Natural killer cell (primary cell): ENCODE measurements at places on chromosomes 6 and 20. TPM values are rescaled to one million over a fixed set of nuclear protein-coding genes. Genes with fewer than 3 reads are reported as not detected.

Gene ADGRG6
- not detected for total RNA-seq

Gene ARG1
- not detected for total RNA-seq

Gene CYP21A2
- total RNA-seq = 0.28 TPM

Gene SNAP25
- not detected for total RNA-seq

Gene VEGFA
- total RNA-seq = 3.7 TPM

Gene DACT2
- not detected for total RNA-seq

Gene SKIC2
- total RNA-seq = 184 TPM

Gene SRMS
- total RNA-seq = 0.16 TPM

Gene LY6G6F
- 3.2 TPM for total RNA-seq

Gene PRR18
- total RNA-seq = not detected

GRCh38 chr20:36094497-36094896 is 60.0 kb upstream of the EPB41L1 start:
- no peak overlapping the region for H3K27ac ChIP-seq
- peaks cover 18% of the 10 kb centered on the region for H3K27me3 ChIP-seq
- H3K36me3 ChIP-seq = no peaks in the 10 kb centered on the region
- peaks cover 27% of the 10 kb centered on the region for H3K4me1 ChIP-seq
- H3K4me3 ChIP-seq = no peak overlapping the region

DNA sequence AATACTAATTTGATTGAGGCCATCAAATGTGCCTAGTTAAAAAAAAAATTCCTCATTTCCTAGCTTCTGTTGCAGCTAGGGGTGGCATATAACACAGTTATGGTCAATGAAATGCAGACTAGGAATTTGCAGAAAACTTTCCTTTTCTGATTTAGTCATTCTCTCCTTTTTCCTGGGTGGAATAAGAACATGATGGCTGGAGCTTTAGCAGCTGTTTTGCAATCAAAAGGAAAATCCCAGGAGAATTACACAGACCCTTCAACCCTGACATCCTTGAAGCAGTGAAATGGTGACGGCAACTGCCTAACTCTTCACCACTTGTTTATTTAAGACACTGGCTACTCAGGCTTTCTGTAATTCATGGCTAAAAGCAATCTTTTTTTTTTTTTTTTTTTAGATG is 23.1 kb upstream of the RIMS4 start:
- H3K4me3 ChIP-seq = no peak overlapping the region
- no peaks in the 10 kb centered on the region for H3K36me3 ChIP-seq
- no peak for DNase-seq
- H3K4me1 ChIP-seq = no peaks in the 10 kb centered on the region

- DNase-seq = no peak
- H3K27ac ChIP-seq = peak overlapping the region; percentile 45
- no peaks in the 10 kb centered on the region for H3K27me3 ChIP-seq
- peaks cover 42% of the 10 kb centered on the region for H3K4me1 ChIP-seq
- H3K36me3 ChIP-seq = no peaks in the 10 kb centered on the region
Measured at GRCh38 chr20:50541606-50542041, 31.4 kb downstream of the PTPN1 start.

- no peak overlapping the region for H3K4me3 ChIP-seq
- H3K27ac ChIP-seq = no peak overlapping the region
- no peak for DNase-seq
- no peaks in the 10 kb centered on the region for H3K36me3 ChIP-seq
- H3K4me1 ChIP-seq = no peaks in the 10 kb centered on the region
Measured at GRCh38 chr6:34110610-34111009, 35.3 kb downstream of the GRM4 start.

DNA sequence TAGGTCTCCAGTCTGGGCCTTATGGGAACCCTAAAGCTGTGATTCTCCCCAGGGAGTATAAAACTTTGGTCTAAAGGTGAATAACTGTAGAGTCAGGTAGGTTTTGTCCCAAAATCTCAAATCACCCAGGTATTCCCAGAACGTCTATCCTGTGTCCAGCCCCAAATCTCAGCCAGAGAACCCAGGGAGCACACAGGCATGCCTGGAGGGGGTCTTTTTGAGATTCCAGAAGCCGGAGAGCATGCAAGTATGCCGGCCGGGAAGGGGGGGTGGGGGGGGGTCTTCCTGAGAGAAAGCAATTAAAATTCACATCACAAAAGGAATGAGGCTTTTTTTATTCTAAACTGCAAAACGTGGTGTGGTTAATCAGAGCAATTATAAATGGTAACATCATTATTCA is 210.0 kb downstream of the PTPRT start:
- DNase-seq = no peak
- H3K4me1 ChIP-seq = no peaks in the 10 kb centered on the region
- H3K36me3 ChIP-seq = no peaks in the 10 kb centered on the region

GRCh38 chr6:159935633-159936032 is 33.2 kb upstream of the IGF2R start:
- no peaks in the 10 kb centered on the region for H3K27me3 ChIP-seq
- DNase-seq = no peak
- H3K4me3 ChIP-seq = no peak overlapping the region
- no peak overlapping the region for H3K27ac ChIP-seq

DNA sequence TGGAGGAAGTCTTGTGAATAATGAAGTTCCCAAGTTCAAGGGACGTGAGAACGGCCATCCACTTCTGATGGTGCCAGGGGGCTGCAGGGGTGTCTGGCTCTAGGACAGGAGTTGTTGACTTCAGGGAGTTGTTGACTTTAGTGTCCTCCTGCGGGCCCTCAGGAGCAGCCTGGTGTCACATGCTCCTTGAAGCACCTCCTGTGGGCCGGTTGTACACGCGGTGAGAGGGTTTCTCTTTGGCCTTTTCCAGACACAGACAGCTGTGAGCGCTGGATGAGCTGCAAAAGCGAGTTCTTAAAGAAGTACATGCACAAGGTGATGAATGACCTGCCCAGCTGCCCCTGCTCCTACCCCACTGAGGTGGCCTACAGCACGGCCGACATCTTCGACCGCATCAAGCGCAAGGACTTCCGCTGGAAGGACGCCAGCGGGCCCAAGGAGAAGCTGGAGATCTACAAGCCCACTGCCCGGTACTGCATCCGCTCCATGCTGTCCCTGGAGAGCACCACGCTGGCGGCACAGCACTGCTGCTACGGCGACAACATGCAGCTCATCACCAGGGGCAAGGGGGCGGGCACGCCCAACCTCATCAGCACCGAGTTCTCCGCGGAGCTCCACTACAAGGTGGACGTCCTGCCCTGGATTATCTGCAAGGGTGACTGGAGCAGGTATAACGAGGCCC is 77.8 kb downstream of the ISM1 start:
- DNase-seq = no peak
- H3K27ac ChIP-seq = no peak overlapping the region
- H3K4me1 ChIP-seq = no peaks in the 10 kb centered on the region
- no peak overlapping the region for H3K4me3 ChIP-seq

DNA sequence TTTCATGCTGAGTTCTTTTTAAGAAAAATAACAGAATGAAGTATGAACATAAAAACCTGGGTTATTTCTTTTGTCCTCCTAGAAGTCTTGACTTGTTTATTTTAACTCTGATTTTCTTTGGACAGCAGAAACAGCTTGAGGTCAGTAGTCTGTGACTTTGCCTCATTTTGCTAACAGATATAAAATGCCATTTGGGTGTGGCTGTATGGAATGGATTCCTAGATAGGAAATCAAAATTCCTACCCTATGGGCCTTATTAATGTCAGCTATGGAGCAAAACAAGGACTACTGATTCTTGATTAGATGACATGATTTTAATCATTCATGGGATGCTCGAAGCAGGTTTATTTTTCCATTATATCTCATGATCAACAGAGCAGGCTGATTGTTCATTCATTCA is 46.8 kb upstream of the TENT5A start:
- H3K4me3 ChIP-seq = no peak overlapping the region
- no peaks in the 10 kb centered on the region for H3K36me3 ChIP-seq
- no peak overlapping the region for H3K27ac ChIP-seq
- no peaks in the 10 kb centered on the region for H3K27me3 ChIP-seq
- DNase-seq = no peak
- no peaks in the 10 kb centered on the region for H3K4me1 ChIP-seq

DNA sequence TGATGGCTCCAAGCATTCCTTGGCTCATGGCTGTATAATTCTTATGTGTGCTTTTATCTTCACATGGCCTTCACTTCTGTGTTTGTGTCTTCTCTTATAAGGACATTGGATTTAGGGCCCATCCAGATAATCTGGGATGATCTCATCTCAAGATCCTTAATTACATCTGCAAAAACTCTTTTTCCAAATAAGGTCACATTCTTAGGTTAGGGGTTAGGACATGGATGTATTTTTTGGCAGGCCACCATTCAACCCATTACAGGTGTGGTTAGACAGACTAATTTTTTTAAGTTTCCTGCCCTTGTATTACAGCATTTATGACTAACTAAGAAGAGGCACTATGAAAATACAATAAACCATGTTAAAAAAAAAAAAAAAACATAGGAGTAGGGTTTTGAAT is 254.0 kb downstream of the TPBG start:
- no peak overlapping the region for H3K27ac ChIP-seq
- no peak for DNase-seq
- H3K4me3 ChIP-seq = no peak overlapping the region
- no peaks in the 10 kb centered on the region for H3K36me3 ChIP-seq
- no peaks in the 10 kb centered on the region for H3K27me3 ChIP-seq

GRCh38 chr6:114390176-114390575 is 47.4 kb upstream of the HS3ST5 start:
- no peak overlapping the region for H3K4me3 ChIP-seq
- H3K4me1 ChIP-seq = no peaks in the 10 kb centered on the region
- no peaks in the 10 kb centered on the region for H3K36me3 ChIP-seq
- DNase-seq = no peak
- no peaks in the 10 kb centered on the region for H3K27me3 ChIP-seq

DNA sequence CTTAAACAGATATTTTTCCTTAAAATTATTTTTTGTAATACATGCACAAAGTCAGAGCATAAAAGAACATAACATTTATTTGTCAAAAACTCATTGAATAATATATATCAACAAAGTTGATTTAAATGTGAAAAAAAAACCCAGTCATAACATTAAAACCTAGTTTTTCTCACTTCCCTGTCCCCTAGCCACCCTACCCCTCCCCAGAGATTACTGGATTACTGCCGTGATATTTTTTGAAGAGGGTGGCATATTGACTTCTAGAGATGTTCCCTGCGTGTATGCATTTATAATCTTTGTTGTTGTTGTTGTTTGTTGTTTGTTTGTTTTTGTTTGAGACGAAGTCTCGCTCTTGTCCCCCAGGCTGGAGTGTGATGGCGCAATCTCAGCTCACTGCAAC is 52.4 kb upstream of the ARMC2 start:
- H3K27me3 ChIP-seq = no peaks in the 10 kb centered on the region
- no peak overlapping the region for H3K27ac ChIP-seq
- H3K4me3 ChIP-seq = no peak overlapping the region
- DNase-seq = no peak

DNA sequence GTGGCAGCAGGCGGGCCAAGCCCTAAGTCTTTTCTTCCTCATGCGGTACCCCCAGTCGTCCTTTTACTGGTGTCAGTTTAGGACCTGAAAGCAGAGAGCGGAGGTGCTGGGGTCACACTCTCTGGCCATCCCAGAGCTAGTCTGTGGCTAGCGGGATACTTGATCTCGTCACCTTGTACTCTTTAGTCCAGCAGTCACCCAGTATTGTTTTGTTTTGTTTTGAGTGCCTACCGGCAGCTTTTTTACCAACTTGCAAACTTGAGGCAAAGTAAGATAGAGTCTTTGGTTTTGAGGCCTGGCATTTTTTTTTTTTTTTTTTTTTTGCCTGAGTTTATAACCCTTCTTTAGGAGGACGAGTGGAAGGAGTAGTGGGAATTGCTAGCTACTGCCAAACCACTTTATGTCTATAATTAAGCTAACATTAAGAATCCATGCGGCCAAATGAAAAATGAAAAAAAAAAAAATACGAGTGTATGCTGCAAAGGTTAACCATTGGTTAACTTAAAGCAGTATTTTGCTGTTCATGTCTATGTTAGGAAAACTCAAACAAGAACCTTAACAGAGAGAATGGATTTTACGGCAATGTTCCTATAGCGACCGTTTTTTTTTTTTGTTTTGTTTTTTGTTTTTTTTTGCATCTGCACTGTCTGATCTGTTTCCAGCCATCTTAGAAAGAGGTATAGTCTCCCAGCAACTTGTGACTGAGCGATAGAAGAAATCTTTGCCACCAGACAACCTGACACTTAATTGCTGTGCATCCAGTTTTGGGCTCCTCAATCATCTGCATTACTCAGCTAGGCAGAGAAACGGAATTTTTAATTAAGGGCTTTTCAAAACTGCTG is 56.9 kb downstream of the FAM217A start:
- peak overlapping the region; percentile 92 for H3K4me3 ChIP-seq
- peak; percentile 62 for DNase-seq
- H3K4me1 ChIP-seq = peaks cover 35% of the 10 kb centered on the region
- peaks cover 2% of the 10 kb centered on the region for H3K36me3 ChIP-seq
- no peaks in the 10 kb centered on the region for H3K27me3 ChIP-seq
- peak overlapping the region; percentile 98 for H3K27ac ChIP-seq

DNA sequence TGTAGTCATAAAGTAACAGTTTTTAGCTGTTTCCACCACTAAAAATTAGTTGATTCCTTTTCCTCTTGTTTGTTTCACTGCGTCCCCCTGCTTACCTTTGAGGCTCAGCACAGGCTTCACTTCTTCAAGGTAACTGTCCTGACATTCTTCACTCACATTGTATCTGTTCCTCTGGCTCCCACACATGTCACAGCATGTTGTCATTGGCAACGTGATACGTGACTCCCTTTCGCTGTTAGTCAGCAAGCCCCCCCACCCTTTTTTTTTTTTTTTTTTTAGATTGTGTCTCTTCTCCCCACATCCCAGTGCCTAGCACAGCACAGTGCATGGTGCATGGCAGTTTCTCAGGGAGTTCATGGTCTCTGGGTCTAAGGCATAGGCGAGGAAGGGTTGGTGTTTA is 13.3 kb downstream of the VAPB start:
- no peak overlapping the region for H3K27ac ChIP-seq
- no peaks in the 10 kb centered on the region for H3K27me3 ChIP-seq
- peaks cover 12% of the 10 kb centered on the region for H3K4me1 ChIP-seq
- DNase-seq = no peak
- H3K4me3 ChIP-seq = no peak overlapping the region
- peaks cover 1% of the 10 kb centered on the region for H3K36me3 ChIP-seq

- peaks cover 7% of the 10 kb centered on the region for H3K4me1 ChIP-seq
- no peak overlapping the region for H3K4me3 ChIP-seq
- H3K27me3 ChIP-seq = peaks cover 13% of the 10 kb centered on the region
- no peaks in the 10 kb centered on the region for H3K36me3 ChIP-seq
- no peak overlapping the region for H3K27ac ChIP-seq
- DNase-seq = no peak
Measured at GRCh38 chr20:46251211-46251673, 57.1 kb downstream of the CDH22 start.

- no peak overlapping the region for H3K4me3 ChIP-seq
- H3K4me1 ChIP-seq = no peaks in the 10 kb centered on the region
- DNase-seq = no peak
- no peak overlapping the region for H3K27ac ChIP-seq
Measured at GRCh38 chr6:2168480-2168879, 76.9 kb downstream of the GMDS start.
